Cerebellum (tissue), 4 donors: ENCODE measurements at places on chromosomes 13 and 19. TPM values are rescaled to one million over a fixed set of nuclear protein-coding genes. Genes with fewer than 3 reads are reported as not detected.

GRCh38 chr13:84315527-84315926, 433.3 kb upstream of the SLITRK1 start:
- no peak for DNase-seq

DNA sequence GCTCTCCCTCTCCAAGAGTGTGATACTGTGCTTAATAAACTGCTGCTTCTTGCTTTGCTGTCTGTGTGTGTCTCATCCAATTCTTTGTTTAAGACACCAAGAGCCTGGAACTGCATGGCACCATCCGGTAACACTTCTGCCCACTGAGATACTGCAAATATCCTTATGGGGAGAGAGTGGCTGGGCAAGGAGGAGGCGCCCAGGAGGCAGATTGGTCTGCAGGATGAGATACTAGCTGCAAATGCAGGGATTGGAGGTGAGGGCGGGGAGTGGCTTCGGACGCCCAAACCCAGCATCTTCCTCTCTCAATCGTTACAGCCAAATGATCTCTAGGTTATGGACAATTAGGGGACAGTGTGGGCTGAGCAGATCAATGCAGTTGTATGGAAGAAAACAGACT, 1.7 kb upstream of the SIGLEC7 start:
- DNase-seq = no peak

DNA sequence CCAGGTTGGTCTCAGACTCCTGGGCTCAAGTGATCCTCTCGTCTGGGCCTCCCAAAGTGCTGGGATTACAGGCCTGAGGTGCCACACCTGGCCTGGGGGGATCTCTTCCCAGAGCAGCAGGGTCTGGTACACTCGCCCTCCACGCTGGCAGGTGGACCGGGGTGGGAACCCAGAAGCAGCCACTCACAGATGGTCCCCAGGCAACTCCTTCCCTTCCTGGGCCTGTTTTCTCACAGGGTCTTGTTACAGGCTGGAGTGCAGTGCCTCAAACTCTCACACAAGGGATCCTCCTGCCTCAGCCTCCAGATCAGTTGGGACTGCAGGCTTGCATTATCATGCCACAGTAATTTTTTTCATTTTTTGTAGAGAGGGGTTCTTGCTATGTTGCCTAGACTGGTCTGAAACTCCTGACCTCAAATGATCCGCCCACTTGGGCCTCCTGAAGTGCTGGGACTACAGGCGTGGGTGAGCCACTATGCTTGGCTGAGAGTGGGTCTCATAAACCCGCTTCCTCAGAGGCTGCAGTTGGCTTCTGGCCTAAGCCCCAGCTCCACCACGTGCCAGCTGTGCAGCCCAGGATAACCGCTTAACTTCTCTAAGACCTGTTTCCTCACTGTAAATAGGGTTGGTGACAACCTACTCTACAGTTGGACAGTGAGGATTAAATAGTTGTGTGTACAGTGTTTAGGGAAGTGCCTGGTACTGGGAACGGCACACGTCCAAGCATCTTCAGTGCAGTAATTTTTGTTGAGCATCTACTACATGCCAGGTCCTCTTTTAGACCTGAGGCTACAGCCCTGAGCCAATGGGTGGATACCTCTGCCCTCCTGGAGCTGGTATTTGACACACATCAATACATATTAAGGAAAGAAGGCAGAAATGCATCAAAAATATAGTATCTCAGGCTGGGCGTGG, 871 bp upstream of the CCER2 start:
- DNase-seq = no peak

GRCh38 chr13:39253774-39254173, 215.5 kb downstream of the NHLRC3 start:
- DNase-seq = no peak

DNA sequence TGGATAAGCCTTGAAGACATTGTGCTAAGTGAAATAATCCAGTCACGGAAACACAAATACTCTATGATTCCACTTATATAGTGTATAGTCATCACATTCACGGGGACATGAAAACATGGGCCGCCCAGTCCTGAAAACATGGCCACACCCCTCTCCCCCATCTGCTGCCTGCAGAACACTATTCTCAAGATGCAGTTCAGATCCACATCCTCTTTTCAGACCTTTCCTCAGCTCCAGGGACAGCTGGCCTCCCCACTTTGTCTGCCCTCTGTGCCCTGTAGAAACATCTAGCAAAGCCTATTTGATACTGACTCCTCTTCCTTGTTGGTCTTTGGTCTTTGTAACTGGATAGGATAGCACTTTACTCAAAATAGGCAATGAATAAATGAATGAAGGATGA, 8.3 kb downstream of the RFX2 start:
- no peak for DNase-seq

- DNase-seq = no peak
These were observed 20.4 kb upstream of the SPRY2 start for GRCh38 chr13:80361298-80361697.

Gene C19orf38
- 0.54 TPM for total RNA-seq

Gene SPACA4
- not detected for total RNA-seq

Gene EBI3
- 0.36 TPM for total RNA-seq

DNA sequence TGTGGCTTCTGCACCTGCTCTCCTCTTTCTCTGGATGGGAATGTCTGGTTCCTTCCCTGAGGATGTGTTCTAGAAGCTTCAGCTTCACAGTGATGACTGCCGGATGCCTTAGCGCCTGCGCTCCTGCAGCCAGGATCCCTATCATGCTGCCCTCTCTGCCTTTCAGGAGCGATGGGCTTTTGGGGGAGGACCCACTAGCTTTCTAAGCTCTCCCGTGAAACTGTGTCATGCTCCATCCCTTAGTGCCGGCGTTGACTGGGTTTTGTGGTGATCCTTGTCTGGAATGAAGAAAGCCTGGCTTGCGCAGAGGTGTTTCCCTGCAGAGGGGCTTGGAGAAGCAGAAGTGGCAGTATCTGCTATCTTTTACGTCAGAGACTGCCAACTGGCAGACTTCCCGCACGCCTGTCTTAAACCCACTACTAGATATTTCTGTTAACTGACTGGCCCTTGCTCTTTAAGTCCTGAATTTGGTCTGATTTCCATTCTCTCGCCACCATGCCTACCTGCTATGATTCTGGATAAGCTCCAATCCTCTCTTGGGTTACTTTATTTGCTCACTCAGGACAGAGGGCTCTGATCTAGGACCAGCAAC, 3.8 kb upstream of the KMT2B start:
- no peak for DNase-seq

DNA sequence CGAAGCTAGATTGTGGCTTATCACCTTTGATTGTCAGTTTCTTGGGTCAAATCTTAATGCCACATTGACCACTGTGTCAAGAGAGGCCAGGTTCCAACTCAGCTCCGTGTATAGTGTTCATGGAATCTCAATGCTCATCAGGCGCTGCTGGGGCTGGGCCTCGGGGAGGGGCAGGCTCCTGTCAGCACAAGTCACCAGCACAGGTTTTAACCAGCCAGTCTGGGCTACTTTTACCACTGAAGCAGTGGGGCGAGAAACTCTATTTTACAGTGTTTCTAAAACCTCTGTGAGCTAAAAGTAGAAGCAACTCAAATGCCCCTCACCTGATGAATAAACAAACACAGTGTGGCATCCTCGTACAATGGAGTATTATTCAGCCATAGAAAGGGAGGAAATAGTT, 118.7 kb upstream of the GJB6 start:
- no peak for DNase-seq

DNA sequence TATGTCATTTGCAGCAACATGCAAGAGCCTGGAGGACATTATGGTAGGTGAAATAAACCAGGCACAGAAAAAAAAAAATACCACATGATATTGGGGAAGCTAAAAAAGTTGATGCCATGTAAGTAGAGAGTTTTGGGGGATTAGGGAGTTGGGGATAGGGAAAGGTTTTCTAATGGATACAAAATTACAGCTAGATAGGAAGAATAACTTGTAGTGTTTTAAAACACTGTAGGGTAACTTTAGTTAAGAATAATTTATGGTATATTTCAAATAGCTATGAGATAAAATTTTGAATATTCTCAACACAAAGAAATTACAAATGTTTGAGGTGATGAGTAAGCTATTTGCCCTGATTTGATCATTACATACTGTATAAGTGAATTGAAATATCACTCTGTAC, 1456.7 kb upstream of the MIR17HG start:
- no peak for DNase-seq

DNA sequence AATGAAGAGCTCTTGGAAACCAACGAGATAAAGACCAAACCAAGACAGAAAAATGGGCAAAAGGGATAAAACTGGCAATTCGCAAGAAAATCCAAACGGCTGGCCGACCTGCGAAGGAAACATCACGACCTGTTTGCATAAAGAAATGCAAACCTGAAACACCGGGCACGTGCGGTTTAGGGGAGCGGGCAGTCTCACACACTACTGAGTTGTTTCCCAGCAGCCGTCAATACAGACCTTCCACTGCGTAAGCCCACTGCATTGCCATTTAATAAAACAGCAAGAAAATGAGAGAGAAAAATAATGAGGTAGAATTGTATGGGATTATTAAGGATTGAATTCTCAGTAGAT, 642 bp upstream of the PEG3 start:
- no peak for DNase-seq

DNA sequence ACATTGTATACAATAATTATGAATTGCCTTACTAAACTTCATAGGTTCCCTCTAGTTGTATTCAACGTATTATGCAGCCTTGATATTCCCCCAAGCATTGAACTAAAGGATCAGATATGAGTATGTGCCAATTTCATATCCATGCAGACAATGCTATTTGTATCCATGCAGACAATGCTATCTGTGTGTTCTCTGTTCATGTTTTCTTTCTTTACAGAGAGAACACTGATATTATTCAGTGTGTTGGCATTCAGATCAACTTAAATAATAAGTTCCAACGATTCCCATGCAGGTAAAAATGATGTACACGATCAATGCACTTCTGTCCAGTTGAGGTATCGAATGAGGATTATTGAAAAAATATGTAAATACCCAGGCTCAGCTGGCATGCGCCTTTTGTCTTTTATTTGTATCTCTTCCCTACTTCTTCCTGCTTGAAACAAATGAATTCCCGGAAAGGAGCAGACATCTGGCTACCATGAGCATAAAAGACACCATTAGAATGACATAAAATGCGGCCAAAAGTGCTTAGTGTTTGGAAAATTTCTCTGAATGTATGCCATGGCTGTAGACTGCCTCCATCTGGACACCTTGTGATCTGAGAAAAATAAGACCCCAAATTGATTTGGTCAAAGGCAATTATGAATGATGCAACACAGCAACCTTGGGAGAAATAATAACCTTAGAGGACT, 731.5 kb downstream of the SLITRK1 start:
- DNase-seq = no peak

DNA sequence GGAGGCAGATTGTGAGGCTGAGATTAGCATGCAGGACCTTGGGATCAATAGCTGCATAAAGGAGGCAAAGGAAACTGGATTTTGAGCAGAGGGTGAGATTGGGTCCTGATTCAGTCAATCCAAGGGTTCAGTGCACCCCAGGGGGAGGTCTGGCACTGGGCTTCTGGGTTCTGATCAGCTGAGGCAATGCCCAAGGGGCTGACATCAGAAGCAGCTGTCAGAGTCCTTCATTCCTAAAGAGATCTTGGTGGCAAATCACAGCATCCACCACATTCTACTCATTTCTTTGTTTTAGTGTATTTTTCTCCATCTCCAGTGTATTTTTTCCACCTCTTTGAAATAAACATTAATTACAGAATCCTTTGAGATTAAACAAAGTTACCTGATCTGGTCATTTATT, 5.4 kb upstream of the LYPD5 start:
- DNase-seq = no peak

DNA sequence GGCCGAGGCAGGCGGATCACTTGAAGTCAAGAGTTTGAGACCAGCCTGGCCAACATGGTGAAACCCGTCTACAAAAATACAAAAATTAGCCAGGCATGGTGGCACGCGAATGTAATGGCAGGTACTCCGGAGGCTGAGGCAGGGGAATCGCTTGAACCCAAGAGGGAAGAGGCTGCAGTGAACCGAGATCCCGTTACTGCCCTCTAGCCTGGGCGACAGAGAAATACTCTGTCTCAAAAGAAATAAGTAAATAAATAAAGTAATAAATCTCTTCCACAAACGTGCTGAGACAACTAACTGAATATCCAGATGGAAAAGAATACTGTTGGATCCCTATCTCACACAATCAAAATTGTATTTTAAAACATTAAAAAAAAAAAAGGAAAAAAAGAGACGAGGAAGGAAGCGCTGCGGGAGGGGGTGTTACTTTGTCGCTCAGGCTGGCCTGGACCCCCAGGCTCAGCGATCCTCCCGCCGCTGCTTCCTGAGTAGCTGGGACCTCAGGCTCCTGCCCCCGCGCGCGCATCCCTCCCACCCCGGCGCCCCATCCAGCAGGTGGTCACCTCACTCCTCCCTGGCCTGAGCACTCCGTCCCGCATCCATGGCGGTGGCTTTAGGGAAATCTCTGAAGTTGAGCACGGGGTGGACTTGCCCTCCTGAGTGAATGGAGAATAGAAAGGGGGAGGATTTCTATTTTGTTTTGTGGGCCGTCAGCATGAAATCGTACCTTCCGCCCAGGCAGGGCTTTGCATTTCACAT, 628 bp upstream of the ZNF813 start:
- DNase-seq = no peak

DNA sequence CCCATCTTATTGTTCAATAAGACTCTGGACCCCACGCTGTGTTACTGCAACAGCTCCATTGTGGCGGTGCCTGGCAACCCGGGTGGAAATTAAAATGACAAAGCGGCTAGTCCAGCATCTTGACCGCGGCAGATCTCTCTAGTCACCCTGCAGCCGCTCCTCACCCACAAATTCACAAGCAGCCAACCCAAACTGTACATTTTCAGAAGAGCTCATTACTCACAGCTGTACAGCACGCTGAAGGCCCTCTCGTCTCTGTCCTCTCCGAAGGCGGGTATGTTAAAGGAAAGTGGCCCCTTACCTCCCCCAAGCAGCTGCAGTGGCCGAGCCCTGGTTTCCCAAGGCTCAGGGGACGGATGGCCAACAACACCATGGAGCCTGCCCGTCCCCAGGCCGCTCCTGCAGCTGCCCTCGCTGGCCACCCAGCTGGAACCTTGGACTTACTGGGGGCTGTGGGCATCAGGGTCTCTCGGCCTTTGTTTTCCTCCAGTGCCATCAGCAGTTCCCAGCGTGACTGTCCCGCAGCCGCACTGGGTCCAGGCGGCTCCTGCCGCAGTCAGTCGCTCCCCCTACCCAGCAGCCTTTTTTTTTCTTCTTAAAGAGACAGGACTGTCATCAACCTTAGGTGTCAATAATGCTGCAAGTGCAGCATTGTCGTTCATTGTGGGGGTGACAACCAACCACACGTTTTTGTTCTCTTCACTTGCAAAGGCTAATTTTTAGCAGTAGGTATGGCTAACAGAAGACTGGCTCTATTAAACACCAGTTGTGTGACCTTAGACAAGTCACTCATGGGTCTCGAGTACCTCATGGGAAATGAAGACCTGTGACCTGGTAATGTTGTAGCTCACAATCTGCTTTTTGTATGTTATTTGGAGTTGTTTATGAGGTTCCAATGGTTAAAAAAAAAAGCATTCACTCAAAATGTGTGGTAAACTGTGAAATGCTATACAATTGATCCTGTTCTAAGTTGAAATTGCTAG, at the start of gene SACS:
SACS (minus strand) TSS at position 532 of the 983 bp plus-strand sequence. CDS start 22,463 bp downstream, outside the sequence.
- peak; percentile 41 for DNase-seq

Gene GAPDHS
- total RNA-seq = not detected

GRCh38 chr19:29610574-29611271, 4.6 kb downstream of the POP4 start:
- DNase-seq = peak; percentile 84
